Epithelial cell of prostate (primary cell): ENCODE measurements at places on chromosomes 1 and 21.
A peak's percentile ranks its signal among the peaks of the same experiment; 100 is the strongest.

- DNase-seq = peak; percentile 37
These were observed 31.1 kb downstream of the ALG14 start for GRCh38 chr1:95041491-95042165.

GRCh38 chr21:14088391-14088790, 122.4 kb downstream of the LIPI start:
- no peak for DNase-seq

DNA sequence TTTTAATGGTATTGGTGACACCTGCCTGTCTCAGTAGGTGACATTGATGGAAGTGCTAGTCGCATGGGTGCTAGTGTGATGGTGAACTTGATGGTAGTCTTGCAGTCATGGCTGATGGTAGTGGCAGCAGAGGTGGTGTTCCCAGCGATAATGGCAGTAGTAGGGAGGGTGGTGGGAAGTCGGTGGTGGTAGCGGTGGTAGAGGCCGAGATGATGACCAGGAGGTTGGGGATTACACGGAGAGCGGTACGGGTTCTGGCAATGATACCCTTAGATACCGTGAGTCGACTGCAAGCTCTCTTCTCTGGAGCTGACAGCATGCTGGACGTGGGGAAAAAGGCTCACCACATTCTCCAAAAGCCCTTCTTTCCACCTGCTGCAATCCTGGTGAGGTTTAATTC, 99.4 kb upstream of the SLC2A1 start:
- DNase-seq = no peak

GRCh38 chr1:96553811-96554210, 167.8 kb upstream of the PTBP2 start:
- no peak for DNase-seq

DNA sequence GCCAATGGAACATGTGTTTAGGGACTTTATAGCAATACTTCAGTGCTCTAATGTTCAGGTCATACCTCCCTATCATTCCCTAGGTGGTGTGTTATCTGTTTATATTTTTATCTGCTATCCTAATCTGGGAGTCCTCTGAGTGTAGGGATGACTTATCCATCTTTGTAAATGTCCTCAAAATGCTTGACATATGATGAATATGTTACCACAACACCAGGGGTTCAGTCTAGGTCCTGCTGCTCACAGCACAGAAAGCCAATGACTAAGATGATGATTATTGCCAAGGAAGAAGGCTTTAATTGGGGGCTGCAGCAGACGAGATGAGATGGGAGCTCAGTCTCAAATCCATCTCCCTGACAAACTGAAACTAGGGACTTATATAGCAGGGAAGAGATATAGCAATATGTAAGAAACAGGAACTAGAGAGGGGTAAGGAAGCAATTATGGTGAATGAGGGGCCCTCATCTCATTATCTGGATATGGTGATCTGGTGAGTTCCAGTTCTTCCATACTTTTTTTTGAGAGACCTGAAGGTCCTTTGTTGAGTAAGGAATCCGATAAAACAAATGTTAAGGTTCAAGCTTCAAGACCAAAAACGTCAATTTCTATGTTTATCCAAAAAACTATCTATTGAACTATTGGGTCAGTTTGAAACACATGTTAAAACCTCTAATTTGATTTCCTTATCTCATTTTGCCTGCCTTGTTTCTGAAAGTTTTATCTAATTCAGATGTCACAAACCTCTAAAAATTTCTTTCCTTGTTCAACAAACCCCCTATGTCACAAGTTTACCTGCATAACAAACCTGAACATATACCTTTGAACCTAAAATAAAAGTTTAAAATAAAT, 256.7 kb upstream of the CACYBP start:
- no peak for DNase-seq

DNA sequence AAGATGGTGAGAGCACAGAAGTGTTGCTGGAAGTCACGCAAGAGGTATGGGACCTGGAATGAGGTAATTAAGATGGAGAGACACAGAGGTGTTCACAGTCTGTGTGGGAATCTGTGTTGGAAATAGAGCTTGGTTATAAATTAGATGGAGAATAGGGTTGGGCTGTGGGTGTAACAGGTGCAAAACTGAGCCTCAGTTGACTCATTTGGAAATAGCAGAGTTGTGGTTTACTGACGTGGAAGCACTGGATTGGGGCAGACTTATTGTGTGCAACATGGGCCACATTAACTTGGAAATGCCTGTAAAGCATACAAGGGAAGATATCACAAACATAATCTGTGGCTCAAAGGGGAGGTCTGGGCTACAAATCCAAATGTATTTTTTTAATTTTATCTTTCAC, 13.0 kb downstream of the CAMSAP2 start:
- DNase-seq = no peak

GRCh38 chr1:7379441-7379971, 391.6 kb upstream of the VAMP3 start:
- peak; percentile 12 for DNase-seq

DNA sequence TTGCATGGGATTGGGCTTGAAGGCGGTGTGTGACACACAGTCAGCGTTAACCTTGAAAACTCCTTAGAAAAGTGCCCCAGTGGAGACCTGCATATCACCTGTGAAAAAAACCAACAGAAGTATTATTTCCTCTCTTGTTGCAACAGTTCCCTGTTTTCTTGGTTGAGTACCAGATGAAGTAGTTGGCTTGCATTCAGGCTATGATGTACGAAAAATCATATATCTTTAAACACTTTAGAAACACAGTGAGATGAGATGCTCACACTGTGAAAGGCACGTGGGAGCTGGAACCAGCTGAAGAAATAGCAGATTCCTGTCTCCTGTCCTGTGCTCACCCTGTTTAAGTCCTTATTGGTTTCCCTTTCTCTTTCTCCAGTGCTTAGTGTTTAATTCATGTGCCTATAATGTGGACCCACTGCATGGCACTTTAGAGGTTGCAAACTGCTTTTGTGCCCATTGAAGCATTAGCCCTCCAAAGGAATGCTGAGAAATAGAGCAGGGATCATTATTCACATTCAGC, 2.8 kb downstream of the CAMK1G start:
- DNase-seq = no peak

- no peak for DNase-seq
These were observed 31.8 kb upstream of the MAGOH start for GRCh38 chr1:53270107-53270506.
